ENCODE measurements at places on chromosomes 13 and 19.

DNA sequence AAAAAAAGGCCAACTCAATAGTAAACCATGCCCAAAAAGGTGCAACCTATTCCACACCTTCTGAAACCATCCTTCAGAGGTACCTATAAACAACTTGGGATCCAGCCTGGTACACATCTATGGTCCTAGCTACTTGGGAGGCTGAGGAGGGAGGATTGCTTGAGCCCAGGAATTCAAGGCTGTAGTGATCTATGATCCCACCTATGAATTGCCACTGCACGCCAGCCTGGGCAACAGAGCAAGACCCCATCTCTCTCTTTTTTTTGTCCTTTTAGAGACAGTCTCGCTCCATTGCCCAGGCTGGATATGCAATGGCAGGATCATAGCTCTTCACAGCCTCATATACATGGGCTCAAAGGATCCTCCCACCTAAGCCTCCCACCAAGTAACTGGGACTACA, 26.0 kb downstream of the ZSWIM4 start:
- DNase-seq, result no peak

GRCh38 chr19:17103177-17103576, 27.6 kb downstream of the MYO9B start:
- DNase-seq, result no peak

- DNase-seq, result no peak
Measured at GRCh38 chr19:9917321-9917720, 19.0 kb downstream of the OLFM2 start.

DNA sequence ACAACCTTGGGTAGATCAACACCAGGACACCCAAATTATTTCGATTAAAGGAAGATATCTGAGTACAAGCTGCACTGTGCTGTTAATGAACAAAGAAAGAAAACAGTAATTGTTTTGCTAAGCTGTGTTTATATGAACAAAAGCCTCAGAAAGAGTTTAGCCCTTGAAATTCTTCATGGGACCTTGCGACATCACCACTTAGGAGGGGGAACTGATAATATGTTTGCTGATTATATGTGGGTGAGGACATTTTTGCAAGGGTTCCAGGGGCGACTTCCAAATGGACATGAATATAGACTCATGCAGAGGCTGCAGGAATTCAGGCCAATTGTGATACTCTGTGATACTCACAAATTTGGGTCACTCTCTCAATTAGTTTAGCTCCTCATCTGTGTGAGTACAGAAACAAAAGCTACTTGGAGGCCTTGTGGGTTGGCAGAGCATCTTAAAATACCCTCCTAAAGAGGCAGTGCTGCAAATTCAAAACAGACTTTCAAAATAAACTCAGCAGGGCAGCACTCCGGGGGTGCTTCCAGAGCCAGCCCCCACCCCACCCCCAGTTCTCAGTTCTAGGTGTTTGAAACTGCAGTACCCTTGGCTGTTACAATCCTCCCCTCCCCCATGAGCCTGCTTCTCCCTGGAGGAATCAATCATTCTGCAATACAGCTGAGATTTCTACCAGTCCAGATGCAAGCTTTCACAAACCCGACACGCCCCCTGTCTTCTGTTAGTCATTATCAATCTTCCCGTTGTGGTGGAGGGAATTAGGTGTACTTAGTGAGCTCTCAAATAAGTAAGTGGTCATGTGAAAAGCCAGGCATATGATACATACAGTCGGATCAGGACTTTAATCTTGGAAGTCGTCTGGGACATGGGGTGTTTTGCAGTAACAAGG, 97.0 kb upstream of the MBNL2 start:
- DNase-seq, result no peak

GRCh38 chr19:31424861-31425620, 75.8 kb upstream of the TSHZ3 start:
- no peak for DNase-seq

DNA sequence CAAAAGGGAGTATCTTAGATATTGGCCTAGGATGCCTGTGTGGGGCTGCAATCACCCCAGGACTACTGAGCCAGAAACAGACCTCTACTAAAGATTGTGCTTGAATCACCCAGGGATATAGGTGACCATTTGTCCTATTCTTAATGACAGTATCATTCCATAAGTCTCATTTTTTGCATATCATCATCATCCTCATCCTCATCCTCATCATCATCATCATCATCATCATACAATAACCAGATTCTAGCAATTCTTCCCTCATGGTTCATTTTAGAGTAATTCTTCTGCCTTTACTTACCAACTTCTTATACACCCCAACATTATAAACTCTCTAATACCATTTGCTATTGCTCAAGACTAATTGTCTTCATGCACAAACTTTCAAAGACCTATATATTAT, 226.6 kb downstream of the B3GLCT start:
- no peak for DNase-seq

DNA sequence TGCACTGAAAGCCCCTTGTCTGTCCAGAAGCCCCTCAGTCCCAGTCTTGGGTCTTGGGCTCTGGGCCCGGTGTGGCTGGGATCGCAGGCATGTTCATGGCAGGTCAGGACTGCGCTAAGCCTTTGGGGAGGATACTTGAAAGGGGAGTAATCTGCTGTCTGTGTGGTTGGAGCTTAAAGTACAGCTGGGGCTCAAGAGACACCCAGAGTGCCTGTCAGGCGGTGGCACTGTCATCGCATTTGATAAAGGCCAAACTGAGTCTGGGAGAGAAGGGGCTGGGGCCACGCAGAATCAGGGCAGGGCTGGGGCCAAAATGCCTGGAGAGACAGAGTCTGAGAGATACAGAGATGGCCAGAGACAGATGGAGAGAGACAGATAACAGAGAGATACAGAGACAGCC, 4.2 kb upstream of the CILP2 start:
- DNase-seq, result no peak

GRCh38 chr19:12064590-12065538, at the start of gene ZNF844:
Gene ZNF844, plus strand, starts transcription at chr19:12064731. Its CDS starts 143 bp downstream, at chr19:12064874.
- DNase-seq, result peak; percentile 92

DNA sequence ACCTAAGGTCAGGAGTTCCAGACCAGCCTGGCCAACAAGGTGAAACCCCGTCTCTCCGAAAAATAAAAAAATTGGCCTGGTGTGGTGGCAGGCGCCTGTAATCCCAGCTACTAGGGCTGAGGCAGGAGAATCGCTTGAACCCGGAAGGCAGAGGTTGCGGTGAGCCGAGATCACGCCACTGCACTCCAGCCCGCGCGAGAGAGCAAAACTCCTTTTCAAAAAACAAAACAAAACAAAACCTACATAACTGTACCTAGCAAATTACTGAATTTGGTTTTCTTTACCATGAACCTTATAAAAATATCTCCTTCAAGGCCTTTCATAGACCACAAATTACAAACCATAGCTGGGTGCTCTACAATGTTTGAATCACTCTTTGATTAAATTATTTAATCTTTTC, 760 bp downstream of the ZNF91 start:
- DNase-seq, result no peak

DNA sequence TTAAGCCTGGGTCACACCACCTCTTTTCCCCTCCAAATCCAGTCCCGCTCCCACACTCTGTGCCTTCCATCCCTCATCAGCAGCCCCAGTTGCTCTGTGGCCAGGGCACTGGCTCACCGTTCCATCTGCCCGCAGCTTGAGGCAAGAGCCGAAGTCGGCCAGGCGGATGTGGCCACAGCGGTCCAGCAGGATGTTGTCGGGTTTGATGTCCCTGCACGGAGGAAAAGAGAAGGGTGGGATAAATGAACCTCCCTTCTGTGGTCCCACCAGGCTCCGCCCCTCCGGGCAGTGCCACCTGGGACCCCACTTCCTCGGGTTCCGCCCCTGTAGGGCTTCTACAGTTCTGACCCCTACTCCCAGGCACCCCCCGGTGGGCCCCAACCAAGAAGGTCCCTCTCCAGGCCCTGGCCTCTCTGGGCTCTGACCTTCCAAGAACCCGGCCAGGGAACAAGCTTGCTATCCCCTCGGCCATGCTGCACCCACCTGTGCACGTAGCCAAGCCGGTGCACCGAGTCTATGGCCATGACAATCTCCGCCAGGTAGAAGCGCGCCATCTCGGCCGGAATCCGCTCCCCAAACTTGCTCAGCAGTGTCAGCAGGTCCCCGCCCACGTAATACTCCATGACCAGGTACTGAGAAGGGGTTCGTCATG, 4.2 kb downstream of the DMPK start:
- no peak for DNase-seq

DNA sequence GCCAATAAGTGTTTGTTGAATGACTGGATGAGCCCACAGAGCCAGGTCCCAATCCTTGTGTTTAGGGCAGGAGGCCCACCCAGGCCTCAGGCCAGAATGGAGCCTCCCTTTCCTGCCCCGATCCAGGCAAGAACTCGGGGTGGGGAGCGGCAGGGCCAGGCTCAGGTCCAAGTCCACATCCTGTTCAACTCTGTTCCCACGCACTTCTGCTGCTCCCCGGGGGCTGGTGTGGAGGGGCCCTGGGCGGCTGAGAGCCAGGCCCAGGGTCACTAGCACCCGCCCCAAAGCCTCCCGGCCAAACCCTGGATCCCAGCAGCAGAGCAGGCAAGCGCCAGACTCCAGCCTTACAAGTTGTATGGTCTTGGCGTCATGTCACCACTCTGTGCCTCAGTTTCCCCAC, 8.0 kb downstream of the ANGPTL8 start:
- DNase-seq, result no peak

DNA sequence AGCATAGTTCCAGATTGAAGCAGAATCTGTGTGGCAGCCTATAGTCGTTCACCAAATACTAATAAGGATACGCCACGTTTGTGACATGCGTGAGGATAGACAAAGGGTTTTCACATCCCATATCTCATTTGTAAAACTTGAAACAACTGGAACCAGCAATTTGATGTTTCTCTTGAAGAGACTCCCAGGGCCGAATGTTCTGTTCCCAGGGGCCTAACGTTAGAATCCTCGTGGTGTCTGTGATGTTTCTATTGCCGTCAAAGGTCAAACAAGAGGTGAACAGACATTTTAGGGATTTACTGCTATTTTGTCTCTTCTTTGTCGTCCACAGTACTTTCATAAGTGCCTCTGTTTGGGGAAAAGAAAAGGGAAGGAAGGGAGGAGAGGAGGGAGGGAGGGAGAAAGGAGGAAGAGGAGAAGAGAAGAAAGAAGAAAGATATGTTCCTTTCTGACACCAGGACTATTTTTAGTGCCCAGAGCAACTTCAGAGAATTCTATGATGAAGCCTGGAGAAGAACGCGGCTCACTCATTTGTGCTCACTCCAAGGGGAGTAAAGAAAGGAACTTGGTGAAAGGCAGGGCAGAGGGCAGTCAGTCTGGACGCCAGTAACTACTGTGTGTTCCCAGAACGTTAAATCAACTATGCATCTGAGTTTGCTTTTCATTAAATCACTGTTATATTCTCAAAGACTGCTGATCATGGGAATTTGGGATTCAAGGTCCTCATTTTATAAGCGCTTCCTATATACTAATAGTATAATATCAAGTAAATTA, 154.5 kb downstream of the DCT start:
- DNase-seq, result no peak

DNA sequence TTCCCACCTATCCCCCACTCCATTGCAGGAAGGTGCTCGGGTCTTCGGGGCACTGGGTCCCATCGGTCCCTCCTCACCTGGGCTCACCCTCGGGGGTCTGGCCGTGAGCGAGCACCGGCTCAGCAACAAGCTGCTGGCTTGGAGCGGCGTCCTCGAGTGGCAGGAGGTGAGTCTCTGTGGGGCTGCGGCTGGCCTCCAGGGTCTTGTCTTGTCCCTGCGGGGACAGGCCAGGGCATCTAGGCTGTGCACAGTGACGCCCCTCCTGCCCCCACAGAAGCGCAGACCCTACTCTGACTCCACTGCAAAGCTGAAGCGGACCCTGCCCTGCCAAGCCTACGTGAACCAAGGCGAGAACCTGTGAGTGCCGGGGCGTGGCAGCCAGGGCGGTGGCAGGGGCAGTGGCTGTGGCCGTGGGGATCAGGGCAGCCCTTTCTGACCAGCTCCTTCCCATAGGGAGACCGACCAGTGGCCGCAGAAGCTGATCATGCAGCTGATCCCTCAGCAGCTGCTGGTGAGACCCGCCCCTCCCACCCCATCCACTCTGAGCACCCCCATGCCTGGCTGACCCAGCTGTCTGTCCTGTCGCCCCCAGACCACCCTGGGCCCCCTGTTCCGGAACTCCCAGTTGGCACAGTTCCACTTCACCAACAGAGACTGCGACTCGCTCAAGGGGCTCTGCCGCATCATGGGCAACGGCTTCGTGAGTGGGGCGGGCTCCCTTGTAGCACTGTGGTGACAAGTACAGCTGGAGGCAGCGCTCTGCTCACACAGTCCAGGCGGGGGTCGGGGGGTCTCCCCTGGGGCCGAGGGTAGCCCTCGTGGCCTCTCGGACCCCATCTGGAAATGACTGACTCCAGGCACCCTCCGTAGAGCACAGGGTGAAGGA, 3.7 kb downstream of the PTOV1 start:
- DNase-seq, result no peak

- no peak for DNase-seq
Measured at GRCh38 chr13:79457390-79457789, 23.6 kb upstream of the NDFIP2 start.

DNA sequence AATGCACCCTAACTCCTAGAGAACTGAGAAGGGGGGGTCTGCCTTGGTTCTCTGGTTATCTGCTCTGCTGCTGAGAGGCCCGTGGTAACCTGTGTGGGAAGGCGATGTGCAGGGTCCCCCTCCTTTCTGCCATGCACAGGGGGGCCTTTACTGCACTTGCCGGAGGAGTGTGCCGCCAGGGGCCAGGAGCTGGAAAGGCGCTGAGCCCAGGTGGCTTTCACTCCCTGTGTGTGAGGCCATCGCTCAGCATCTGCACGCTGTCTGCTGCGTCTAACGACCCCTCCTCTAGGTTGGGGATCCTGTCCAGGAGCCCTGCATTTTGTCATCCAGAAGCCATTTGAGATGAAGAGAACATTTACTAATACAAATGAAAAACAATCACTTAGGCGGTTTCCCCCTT, 37.0 kb upstream of the TEX29 start:
- DNase-seq, result no peak

DNA sequence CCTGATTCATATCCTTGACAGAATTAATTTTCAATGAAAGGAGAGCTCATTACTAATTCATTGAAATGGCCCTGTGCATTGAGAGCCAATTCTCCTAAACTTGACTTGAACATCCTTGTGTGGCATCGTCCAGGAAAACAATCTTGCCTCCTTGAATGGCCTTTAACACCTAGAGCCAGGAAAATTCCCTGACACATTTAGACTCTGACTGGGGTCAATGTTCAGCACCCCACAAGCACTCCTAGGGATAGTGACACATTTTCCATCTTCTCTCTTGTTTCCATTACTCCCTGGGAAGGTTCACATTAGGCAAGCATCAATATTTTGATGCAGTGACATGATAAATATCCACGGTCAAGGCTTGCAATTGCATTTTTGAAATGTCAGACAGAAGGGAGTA, 218.9 kb downstream of the LACC1 start:
- no peak for DNase-seq

GRCh38 chr13:43039966-43040365, 16.6 kb downstream of the DNAJC15 start:
- DNase-seq, result no peak

- no peak for DNase-seq
Measured at GRCh38 chr13:101925731-101926130, 473.3 kb downstream of the ITGBL1 start.
